EH (cell line): ENCODE measurements at places on chromosomes 7 and 10.

GRCh38 chr10:28793482-28793881 is 116.2 kb downstream of the BAMBI start:
- no peak for DNase-seq

GRCh38 chr10:19628767-19629560 is 187.3 kb upstream of the PLXDC2 start:
- no peak for DNase-seq

GRCh38 chr10:90420637-90421318 is 437.1 kb downstream of the HTR7 start:
- no peak for DNase-seq

GRCh38 chr7:33511778-33512177 is 382.4 kb downstream of the BBS9 start:
- no peak for DNase-seq

GRCh38 chr7:40697653-40698052 is 562.8 kb downstream of the SUGCT start:
- DNase-seq: no peak

- no peak for DNase-seq
Observed at GRCh38 chr10:11093771-11094736, 76.4 kb downstream of the CELF2 start.

GRCh38 chr10:62597226-62597625 is 207.3 kb upstream of the ADO start:
- DNase-seq: peak; percentile 88

- no peak for DNase-seq
Observed at GRCh38 chr7:104992306-104992705, 21.7 kb upstream of the KMT2E start.

- no peak for DNase-seq
Observed at GRCh38 chr7:107057474-107057833, 12.9 kb downstream of the PRKAR2B start.
